ENCODE measurements at places on chromosomes 5 and 9. TPM values are rescaled to one million over a fixed set of nuclear protein-coding genes. Genes with fewer than 3 reads are reported as not detected.

The PRR16 gene
- total RNA-seq: not detected

- no peak for DNase-seq
Measured at GRCh38 chr9:23622396-23622795, 203.6 kb downstream of the ELAVL2 start.

GRCh38 chr5:147403651-147404640 lies 105.9 kb downstream of the DPYSL3 start:
- DNase-seq: no peak

- no peak for DNase-seq
Measured at GRCh38 chr9:1929722-1930244, 85.4 kb upstream of the SMARCA2 start.

- no peak for DNase-seq
Measured at GRCh38 chr5:103228588-103228987, 30.0 kb upstream of the MACIR start.

DNA sequence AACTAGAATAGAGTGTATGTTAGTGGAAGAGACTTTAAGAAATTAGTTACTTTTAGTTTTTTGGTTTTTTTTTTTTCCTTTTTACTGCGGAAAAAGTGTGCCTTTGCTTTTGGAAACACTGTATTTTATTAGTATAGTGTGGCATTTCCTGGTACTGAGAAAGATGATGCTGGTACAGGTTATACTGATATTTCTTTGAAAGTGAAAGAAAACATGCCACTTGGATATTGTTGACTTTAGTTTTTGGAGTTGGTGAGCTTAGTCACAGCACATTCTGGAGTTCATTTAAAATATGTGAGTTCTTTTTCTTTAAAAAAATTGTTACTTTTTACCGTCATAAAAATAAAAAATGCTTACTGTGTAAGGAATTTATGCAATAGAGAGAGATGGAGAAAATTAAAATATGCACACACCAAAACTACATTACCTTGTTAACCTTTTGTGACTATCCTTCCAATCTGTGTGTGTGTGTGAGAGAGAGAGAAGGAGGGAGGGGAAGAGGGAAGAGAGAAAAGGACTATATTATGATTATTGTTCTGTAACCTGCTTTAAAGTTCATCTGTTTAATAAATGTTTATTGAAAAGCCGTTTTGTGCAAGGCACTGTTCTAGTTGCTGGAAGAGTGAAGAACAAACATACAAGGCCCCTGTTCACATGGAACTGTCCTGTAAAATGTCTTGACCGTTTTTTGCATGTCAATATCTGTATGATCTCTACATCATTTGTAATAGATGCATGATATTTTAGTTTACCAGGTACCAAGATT lies 1.9 kb downstream of the UGCG start:
- no peak for DNase-seq

The FBLL1 gene
- not detected for total RNA-seq
